Hepatic stellate cell (primary cell): ENCODE measurements at places on chromosomes 2 and 18.

DNA sequence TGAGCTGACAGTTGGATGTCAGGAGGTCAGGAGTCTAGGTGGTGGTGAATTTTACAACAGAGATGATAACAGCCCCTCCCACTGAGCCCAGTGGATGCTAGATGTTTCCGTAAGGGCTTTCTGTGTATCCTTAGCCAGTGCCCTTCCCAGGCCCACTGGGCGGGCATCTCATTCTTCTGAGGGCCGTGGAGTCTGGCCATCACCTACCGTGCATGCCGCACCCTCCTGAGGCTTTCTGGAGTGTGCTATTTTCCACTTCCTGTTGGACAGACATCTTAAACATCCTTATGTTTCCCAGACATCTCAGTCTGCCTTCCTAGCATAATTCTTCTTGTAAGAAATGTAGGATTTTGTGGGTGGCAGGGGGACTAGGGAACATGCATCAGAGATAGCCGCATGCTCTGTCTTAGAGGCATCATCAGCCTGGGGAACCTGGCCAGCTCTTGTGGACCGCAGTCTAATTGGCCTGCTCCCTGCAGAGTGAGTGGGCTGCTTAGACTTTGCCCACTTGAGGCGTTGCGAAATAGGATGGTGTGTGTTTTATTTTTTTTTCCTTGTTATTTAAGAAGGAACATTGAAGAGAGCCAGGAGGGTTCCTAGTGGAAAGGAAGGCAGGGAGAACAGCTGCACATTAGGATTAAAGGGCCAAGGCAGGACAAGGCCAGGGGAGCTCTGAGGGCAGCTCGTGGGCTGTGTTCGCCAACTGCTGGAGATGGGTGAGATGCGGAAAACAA is 135.8 kb downstream of the SH3RF3 start:
- no peak for DNase-seq

DNA sequence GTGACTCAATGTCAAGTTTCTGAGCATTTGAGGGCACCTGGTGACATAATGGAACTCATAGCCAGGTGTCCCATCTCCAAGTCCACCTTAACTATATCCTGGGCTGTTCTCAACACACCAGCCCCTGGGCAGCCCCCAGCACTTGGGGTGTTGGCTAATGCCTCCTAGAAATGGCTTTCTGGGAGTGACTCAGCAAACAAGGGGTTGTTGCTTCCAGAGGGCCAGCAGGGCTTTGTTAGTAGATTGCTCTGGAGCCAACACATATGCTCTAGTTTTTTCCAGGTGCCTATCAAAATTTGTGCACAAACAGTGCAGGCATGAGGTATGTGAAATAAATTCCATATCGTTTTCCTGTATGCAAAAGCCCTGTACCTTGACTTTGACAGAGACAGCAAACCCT is 448.4 kb downstream of the SLC4A3 start:
- DNase-seq = no peak

DNA sequence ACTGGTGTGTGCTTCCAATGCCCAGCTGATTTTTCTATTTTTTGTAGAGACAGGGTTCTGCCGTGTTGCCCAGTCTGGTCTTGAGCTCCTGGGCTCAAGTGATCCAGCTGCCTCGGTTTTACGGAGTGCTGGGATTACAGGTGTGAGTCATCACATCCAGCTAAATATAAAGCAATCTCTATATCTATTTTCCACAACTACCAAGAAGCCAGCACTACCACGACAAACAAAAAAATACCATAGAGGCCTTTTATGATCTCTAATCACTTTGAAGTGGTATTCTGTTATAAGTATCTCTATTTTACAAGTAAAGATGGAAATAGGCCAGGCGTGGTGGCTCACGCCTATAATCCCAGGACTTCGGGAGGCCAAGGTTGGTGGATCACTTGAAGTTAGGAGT is 34.7 kb downstream of the C2orf74 start:
- no peak for DNase-seq

DNA sequence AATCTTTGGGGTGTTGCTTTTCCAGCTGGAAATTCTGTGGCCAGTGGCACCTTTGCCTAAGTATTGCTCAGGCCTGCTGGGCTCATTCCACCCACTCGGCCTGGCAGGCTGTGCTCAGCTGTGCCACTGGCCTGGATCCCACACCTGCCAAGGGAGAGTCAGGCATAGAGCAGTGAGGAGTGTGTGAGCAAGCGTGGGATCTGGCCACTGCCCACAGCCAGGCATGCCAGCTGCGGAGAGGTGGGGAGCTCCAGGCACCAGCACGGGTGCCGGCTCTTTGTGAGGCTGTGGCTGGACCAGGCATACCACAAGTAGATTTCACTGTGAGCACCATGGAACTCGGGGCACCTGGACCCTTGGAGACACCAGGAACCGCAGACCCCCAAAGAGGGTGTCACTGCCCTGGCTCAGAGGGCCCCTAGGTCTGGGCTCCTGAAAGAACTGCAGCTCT is 118.1 kb upstream of the MAP2 start:
- DNase-seq = no peak

DNA sequence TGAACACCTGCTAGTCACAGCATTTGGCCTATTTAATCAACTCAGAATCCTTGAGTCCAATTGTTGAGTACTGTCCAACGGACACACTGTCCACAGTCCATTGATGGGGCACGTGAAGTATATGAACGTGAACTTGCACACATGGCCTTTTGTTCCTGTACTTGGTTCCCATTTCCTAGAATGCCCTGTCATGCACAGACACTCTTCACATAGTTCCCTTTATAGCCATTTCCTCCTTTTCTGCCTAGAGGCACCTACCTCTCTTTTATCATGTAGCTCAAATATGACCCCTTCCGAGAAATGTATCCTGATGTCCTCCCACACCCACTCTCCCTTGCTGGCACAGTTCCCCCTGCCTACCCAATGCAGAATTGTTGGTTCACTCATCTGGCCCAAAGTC is 8.7 kb upstream of the CRYGA start:
- no peak for DNase-seq

DNA sequence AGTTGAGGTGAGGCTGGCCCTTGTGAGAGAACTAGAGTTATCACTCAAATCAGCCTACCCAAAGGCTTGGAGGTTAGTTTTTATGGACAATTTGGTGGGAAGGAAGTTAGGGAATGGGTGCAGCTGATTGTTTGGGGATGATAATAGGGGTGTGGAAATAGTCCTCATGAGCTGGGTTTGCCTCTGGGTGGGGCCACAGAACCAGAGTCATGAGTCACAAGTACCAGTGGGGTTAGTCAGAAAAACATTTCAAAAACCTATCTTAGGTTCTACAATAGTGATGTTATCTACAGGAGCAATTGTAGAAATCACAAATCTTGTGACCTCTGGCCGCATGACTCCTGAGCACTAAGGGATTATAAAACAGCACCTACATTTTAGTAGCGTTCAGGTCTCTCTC is 630.1 kb upstream of the PIK3C3 start:
- DNase-seq = no peak

- no peak for DNase-seq
Observed at GRCh38 chr18:688323-688722, 24.1 kb downstream of the ENOSF1 start.

DNA sequence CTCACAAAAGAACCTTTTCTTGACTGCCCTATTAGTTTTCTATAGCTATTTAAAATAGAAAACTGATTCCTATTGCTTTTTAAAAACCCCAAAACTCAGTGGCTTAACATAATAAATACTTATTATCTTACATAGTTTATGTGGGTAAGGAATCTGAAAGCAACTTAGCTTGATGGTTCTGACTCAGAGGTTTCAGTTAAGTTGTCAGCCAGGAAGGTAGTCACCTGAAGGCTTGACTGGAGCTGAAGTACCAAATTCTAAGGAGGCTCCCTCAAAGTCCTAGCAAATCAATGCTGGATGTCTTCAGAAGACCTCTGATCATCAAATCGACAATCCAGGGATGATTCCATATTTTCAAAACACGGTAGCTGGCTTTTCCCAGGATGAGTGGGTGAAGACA is 546.6 kb upstream of the CDH2 start:
- DNase-seq = no peak

DNA sequence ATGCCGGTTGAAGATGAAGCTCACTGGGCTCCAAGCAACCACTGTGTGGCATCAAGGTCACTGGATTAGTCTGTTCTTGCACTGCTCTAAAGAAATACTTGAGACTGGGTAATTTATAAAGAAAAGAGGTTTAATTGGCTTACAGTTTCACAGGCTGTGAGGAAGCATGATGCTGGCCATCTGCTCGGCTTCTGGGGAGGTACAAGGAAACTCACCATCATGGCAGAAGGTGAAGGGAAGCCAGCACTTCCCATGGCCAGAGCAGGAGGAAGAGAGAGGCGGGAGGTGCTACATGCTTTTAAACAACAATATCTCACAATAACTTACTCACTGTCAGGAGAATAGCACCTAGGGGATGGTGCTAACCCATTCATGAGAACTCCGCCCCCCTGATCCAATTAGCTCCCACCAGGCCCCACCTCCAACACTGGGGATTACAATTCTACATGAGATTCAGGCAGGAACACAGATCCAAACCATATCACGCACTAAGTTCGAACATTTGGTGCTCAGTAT is 109.7 kb upstream of the MGAT5 start:
- DNase-seq = no peak

DNA sequence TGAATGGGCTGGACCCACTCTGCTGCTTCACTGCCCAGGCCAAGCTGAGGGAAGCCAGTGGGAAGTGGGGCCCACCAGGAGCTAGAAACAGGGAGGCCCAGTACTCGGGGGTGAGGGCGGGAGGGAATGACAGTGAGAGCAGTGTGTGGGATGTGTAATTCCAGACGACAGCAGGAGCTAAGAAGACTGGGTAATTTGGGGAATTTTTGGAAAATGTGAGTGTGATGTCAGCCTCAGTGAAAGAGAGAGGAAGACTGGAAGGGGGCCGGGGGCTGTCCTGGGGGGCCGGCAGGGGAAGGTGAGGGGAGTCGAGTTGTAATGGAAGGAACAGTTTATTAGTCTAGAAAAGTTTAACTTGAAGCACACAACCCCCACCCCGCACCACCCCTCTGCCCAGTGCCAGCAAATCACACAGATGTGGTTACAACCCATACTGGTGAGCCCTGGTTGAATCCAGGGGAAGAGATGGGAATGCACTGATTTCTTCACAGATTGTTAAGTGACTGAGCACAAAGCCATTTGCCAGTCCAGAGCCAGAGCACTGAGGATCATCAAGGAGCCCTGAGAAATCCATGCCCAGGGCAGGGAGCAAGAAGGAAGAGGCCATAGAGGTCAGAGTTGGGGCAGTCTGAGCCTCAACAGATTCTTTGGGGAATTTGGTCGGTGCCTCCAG is 76.7 kb upstream of the PKDCC start:
- no peak for DNase-seq

DNA sequence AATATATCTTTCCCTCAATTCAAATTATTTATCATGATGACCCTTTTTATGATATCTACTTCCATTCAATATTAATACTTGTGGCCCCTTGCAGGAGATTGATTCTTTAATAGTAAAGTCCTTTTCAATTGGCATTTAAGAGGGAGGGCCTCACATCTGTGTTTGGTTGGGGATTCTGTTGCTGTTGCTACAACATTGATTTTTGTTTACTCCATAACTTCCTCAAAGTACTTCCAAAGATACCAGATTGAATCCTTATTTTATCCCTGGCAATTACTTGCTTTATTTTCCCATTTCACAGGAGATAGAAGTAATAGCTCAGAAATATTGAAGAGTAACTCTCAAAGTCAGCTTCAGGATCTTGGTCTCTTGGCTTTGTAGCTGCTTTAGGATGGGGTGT is 32.8 kb downstream of the MEIS1 start:
- no peak for DNase-seq

- DNase-seq = no peak
Observed at GRCh38 chr2:9768388-9768787, 74.9 kb upstream of the TAF1B start.

- DNase-seq = no peak
Observed at GRCh38 chr2:105652014-105652796, 92.5 kb upstream of the NCK2 start.

GRCh38 chr18:75809926-75810255 is 382.4 kb upstream of the SMIM21 start:
- DNase-seq = no peak

GRCh38 chr2:240631548-240632305 is 6.4 kb downstream of the GPR35 start:
- DNase-seq = no peak

- no peak for DNase-seq
Observed at GRCh38 chr2:46488389-46488788, 9.0 kb downstream of the TMEM247 start.

DNA sequence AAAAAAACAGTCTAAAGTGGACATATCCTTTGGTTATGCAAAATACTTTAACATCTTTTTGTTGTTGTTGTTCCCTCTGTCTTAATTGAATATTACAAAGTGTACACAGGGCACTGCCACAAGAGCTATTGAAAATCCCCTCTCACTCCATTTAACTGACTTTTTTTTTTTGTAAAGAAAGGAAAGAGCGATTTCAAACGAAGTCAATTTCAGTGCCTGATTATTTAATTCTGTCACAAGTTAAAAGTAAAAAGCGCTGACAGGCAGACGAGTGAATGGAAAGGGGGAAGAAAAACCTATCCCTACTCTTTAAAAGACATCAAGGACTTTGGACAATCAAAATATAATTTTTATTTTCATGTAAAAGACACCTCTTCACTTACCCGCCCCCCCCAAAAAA is 1.9 kb downstream of the FIGN start:
- no peak for DNase-seq

GRCh38 chr2:60461421-60462108 is 91.9 kb downstream of the BCL11A start:
- DNase-seq = no peak

GRCh38 chr18:25630682-25631081 is 278.7 kb upstream of the ZNF521 start:
- no peak for DNase-seq

- DNase-seq = no peak
Observed at GRCh38 chr18:48844271-48844670, 106.5 kb downstream of the SMAD7 start.

GRCh38 chr2:109185821-109186570 is 57.0 kb downstream of the SH3RF3 start:
- peak; percentile 93 for DNase-seq

- DNase-seq = peak; percentile 57
Observed at GRCh38 chr2:232937278-232937906, 67.3 kb downstream of the SNORC start.

DNA sequence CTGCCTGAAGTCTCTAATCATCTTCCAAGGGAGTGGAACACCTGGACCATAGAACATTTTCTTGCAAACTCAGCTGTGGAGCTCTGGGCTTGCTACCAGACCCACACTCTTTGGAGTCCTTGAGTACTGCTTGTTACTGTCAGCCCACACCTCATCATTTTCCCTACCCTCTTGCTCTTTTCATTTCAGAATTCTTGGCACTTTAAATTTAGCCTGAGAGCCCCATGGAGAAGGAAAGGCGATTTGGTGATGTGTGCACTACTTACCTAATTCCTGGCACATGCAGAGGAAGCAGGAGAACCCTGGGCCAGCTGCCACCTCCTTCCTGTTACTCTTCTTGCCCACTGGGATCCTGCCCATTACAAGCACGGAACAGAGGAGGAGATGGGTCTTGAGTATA is 31.7 kb downstream of the TMEM178A start:
- no peak for DNase-seq

- peak; percentile 30 for DNase-seq
Observed at GRCh38 chr2:26469092-26469710, 8.7 kb downstream of the OTOF start.
